ENCODE measurements at places on chromosomes 6 and 20. TPM values are rescaled to one million over a fixed set of nuclear protein-coding genes. Genes with fewer than 3 reads are reported as not detected.

DNA sequence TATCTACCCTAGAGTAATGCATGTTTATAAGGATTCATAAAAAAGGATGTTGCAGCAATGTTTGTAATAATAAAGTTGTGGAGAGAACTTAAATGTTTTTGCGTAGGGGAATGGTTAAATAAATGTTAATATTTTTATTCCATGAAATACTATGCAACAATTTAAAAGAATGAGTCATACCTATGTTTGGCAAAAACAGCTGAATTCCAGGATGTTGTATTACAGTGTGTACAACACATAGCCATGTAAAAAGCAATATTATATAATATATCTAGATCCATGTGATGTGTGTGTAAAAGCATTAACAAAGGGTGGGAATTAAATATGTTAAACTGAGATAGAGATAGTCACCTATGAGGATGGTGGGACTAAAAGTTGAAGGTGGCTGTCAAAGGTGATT lies 21.1 kb upstream of the PKIB start:
- H3K4me1 ChIP-seq = no peaks in the 10 kb centered on the region
- no peaks in the 10 kb centered on the region for H3K36me3 ChIP-seq
- DNase-seq = no peak

DNA sequence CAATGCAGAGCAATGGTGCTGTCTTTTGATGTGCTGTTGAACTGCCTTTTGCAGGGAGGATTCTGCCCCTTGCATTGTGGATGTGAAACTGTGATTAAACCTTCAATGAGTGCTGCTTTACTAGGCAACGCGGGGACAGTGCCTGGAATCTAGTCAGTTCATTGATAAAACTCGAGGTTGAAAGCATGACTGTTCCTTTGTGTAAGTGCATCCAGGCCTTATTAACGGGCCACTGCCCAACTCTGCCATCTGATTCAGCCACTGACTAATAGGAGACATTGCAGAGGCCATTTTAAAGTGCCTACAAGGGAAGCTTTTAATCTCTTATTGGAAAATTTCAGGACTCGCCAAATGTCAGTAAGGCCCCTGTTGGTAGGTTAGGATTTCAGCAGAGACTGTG lies 49.3 kb downstream of the SLC35F1 start:
- H3K36me3 ChIP-seq = no peaks in the 10 kb centered on the region
- no peak for DNase-seq
- H3K4me1 ChIP-seq = no peaks in the 10 kb centered on the region
- H3K4me3 ChIP-seq = no peak overlapping the region
- no peak overlapping the region for H3K27ac ChIP-seq

DNA sequence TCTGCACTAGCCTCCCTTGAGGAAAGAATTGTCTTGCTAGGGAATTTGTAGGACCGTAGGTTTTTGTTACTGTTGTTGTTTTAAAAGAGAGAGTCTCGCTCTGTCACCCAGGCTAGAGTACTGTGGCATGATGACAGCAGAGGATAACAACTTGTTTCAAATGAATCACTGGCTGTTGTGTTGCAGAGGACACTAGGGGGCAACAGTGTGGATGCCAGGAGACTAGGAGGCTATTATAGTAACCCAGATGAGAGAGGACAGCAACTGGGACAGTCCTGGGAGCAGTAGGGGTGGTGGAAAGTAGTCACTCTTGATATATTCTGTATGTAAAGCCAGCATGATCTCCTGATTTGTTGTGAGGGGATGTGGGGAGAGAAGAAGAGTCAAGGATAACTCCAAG lies 41.8 kb upstream of the LAMA4 start:
- peaks cover 71% of the 10 kb centered on the region for H3K27me3 ChIP-seq
- no peaks in the 10 kb centered on the region for H3K36me3 ChIP-seq
- DNase-seq = no peak
- H3K4me1 ChIP-seq = no peaks in the 10 kb centered on the region
- no peak overlapping the region for H3K27ac ChIP-seq

GRCh38 chr20:59966428-59966827 lies 8.2 kb downstream of the CDH26 start:
- no peaks in the 10 kb centered on the region for H3K36me3 ChIP-seq
- H3K27me3 ChIP-seq = no peaks in the 10 kb centered on the region
- DNase-seq = no peak
- no peak overlapping the region for H3K27ac ChIP-seq
- H3K4me1 ChIP-seq = no peaks in the 10 kb centered on the region

Gene HLA-DOB
- total RNA-seq = 2.2 TPM

Gene TFAP2A
- total RNA-seq = not detected

DNA sequence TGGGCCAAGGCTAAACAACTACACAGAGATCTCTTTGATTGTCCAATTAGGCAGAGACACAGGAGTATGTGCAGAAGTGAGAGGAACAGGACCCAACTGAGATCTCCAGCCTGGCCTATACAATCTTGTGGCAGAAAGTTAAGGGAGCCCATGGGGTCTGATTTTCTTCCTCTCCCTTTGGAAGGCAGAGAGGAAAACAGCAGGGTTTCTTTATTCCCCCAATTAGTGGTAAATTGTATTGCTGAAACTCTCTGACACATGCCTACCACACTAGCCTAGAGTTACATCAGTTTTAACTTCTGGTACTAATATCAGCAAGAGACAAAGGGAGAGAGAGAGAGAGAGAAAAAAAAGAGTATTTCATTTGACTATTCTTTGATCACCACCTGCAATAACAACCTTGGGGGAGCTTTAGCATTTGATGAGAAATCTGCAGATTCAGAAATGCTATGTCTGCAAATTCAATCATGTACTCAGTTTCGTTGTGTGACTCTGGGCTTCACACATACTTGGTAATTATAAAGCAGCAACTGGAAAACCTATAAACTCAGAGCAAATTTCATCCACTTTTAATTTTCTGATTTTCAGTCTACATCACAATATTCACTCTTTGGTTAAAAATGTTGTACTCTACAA lies 260.3 kb upstream of the SPTLC3 start:
- H3K27ac ChIP-seq = no peak overlapping the region
- no peaks in the 10 kb centered on the region for H3K27me3 ChIP-seq
- no peaks in the 10 kb centered on the region for H3K4me1 ChIP-seq
- no peak for DNase-seq

GRCh38 chr6:167721291-167721690 lies 105.4 kb upstream of the AFDN start:
- no peaks in the 10 kb centered on the region for H3K36me3 ChIP-seq
- no peak overlapping the region for H3K27ac ChIP-seq
- peaks cover 32% of the 10 kb centered on the region for H3K27me3 ChIP-seq
- peak; percentile 3 for DNase-seq

DNA sequence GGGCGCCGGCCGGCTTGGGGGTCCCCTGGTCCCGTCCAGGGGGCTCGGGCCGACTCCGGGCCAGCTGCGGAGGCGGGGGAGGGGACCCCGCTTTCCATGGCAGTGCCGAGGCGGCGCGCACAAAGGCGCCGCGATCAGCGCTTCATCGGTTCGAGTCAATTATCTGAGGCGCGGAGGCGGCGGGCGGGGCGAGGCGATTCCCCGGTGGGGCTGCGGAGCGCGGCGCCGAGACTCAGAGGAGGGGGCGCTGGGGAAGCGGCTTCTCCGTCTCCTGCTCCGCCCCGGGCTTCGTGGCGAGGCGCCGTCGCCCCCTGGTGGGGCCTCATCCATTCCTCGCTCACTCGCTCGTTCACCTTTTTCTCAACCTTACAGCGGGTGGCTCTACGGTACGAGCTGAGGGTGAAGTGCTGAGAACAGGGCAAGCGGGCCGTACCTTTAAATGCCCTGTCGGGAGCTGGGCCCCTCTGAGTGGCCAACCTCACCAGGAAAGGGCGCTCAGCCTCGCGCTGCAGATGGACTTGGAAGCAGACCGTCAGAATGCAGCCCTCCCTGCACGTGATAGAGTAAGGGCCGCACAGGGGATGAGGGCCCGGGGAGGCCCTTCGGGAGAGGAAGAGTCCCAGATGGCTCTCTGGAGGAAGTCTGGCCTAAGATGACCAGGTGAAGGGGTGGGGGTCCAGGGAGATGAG lies 39.9 kb downstream of the SLC52A3 start:
- H3K27me3 ChIP-seq = peaks cover 47% of the 10 kb centered on the region

Gene ACAT2
- 109 TPM for total RNA-seq

DNA sequence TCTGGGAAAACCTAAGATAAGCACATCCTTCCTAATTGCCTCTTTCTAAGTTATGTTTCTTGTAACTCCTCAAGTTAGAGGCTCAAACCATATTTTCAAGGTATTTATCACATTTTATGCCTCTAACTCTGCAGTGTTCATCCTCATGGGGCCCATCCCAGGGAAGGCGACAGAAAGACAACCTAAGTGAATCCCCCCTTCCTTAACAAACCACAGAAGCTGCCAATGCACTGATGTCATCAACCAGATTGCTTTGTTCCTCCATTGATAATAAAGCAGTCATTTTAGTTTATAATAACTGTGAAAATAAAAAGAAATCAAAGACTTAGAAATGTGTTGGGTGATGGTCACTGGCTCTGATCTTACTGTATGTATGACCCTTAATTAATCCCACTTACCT lies 119.5 kb upstream of the TCF21 start:
- H3K27me3 ChIP-seq = peaks cover 12% of the 10 kb centered on the region
- no peak overlapping the region for H3K27ac ChIP-seq
- no peak overlapping the region for H3K4me3 ChIP-seq
- peaks cover 2% of the 10 kb centered on the region for H3K4me1 ChIP-seq
- no peaks in the 10 kb centered on the region for H3K36me3 ChIP-seq

GRCh38 chr20:23092384-23092756 lies 6.2 kb upstream of the CD93 start:
- H3K36me3 ChIP-seq = no peaks in the 10 kb centered on the region
- H3K4me1 ChIP-seq = peaks cover 7% of the 10 kb centered on the region
- H3K4me3 ChIP-seq = no peak overlapping the region
- H3K27ac ChIP-seq = no peak overlapping the region

DNA sequence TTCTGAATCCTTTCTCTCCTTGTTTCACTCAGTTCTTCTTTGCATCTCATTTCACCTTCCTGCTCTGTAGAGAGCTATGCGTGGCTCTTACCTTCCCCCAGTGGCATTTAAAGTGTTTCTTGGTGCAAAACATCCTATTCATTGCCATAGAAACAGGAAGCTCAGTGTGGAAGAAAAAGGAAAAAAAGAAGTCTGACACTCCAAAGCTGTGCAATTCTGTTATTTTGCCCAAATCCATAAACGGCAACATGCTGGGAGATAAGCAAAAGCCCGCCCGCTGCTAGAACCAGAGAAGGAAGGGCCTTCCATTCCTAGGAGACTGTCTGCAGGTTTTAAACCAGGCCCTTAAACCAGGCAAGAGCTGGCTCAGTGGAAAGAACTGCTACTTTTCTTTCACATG lies 247.1 kb downstream of the HIVEP2 start:
- no peaks in the 10 kb centered on the region for H3K27me3 ChIP-seq
- H3K4me3 ChIP-seq = no peak overlapping the region
- H3K27ac ChIP-seq = no peak overlapping the region
- H3K36me3 ChIP-seq = no peaks in the 10 kb centered on the region
- DNase-seq = no peak

DNA sequence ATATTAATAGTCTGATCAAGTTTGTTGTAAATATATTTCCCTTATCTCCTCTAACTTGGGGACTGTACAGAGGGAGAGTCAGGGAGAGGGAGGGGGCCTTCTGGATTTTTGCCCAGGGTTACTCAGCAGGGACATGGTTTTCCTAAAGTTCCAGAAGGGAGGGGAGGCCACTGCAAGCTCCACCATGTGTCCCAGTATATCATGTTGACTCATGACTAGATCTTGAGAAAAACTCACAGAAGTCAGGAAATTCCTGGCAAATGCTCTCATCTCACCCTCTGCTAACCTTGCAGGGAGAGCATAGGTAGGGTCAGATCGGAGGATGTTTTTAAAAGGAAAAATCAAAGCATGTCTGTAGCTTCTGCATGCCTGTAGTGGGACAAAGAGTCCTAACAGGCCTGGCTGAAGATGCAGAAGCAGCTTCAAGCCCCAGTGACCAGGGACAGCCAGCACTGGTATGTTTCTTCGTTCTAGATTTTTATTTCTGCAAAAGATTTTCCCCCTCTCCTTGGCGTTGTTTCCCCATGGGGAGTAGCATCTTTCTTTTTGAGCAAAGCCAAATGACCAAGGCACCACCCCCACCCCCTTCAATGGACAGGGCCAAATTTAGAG lies 272.9 kb upstream of the SUPT3H start:
- DNase-seq = no peak
- H3K4me1 ChIP-seq = peaks cover 8% of the 10 kb centered on the region
- H3K27ac ChIP-seq = no peak overlapping the region
